ENCODE measurements at places on chromosomes 1 and 21.

GRCh38 chr1:28302247-28302646, 26.6 kb upstream of the MED18 start:
- DNase-seq: no peak

- DNase-seq: no peak
Measured at GRCh38 chr1:39877980-39878956, 5.0 kb downstream of the TRIT1 start.

- no peak for DNase-seq
Measured at GRCh38 chr1:65077369-65077768, 70.6 kb upstream of the AK4 start.

DNA sequence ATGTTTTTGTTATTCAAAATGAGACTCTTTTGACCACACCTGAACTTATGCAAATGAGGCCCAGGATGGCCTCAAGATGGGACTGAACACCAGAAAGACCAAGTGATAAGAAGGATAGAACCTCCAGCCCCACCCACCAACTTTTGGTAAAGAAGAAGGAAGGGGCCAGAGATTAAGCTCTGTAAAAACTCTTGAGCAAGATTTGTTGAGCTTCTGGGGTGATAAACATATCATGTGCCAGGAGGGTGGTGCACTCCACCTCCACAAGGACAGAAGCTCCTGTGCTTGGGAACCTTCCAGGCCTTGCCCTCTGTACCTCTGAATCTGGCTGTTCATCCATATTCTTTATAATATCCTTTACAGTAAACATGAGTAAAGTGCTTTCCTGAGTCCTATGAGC, 5.3 kb downstream of the RSPH1 start:
- no peak for DNase-seq

GRCh38 chr1:146020058-146021049, 1.2 kb downstream of the HJV start:
- DNase-seq: no peak

DNA sequence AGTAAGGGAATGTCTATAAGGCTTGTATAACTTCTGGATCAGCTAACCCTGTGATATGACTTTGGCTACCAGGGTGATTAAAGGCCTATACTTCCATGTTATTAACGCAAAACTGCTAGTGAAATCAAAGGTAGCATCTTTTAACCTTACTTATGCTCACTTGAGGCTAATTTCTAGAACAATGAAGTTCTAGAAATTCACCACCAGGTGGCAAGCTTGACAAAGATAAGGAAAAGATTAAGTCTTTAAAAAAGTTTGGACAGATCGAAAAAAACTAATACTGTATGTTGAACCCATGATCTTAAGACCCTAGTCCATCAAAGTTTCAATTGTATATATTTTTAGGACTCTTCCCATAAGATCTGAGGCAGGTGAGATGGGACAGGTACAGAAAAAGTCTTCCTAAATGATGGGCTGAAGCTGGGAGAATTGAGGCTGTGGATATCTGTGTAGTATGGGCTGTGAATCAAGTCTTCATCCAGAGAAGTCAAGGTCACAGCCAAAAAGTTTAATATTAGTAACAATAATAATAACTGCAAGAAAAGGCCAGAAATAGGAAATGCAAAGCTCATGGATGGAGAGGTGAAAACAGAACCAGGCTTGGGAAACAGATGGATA, 18.8 kb downstream of the KYAT3 start:
- DNase-seq: no peak

DNA sequence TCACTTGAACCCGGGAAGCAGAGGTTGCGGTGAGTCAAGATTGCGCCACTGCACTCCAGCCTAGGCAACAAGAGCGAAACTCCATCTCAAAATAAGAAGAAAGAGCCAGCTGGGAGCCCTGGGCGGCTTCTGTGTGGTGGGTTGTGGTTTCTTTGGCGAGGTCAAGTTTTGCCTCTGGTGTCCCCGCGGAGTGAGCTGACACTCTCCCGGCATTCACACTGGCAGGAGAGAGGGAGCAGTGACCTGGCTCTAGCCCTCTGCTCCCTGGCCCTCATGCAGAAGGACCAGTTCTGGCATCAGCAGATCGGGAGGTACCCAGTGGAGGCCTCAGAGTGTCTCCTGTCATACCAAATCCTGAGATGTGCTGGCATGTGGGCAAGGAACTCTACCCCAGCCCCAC, 81.0 kb upstream of the VAMP3 start:
- DNase-seq: no peak

GRCh38 chr1:109762039-109762585, 1.6 kb downstream of the EPS8L3 start:
- no peak for DNase-seq

GRCh38 chr1:180672505-180672904, 40.7 kb downstream of the XPR1 start:
- DNase-seq: no peak

- no peak for DNase-seq
Measured at GRCh38 chr21:37378700-37379139, 12.1 kb downstream of the DYRK1A start.

DNA sequence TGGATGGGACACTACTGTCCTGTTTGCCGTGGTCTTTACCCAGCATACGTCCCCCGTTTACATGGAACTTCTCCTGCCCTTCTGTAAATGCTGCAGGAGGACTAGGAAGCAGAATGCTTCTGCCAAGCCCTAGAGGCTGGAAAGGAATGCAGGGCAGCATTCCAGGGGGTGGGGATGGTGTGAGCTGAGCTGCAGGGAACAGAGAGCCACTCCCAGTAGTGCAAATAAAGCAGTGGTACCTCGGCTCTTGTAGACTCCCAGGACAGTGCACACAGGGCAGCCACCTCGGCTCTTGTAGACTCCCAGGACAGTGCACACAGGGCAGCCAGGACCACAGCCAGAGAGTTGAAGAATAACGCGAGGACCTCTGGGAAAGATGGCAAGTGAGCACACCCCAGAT, 35.4 kb downstream of the PTPRU start:
- no peak for DNase-seq

DNA sequence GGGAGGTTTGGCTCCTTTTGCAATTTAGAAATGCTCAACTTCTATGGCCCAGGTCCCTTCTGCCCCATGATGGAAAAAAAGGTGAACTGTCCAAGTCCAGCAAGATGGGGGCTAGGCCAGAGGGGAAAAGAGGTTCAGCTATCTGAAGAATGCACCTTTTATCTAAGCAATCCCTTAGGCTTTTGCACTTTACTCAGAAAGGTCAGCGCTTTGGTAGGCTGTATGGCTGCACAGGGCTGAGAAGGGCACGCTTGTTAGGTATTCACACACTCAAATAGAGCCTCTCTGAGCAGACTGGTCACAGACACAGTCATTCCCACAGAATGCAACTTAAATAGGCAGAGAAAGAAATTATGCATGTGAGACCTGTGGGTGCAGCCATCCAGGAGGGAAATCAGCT, 31.0 kb downstream of the KANK4 start:
- DNase-seq: no peak

DNA sequence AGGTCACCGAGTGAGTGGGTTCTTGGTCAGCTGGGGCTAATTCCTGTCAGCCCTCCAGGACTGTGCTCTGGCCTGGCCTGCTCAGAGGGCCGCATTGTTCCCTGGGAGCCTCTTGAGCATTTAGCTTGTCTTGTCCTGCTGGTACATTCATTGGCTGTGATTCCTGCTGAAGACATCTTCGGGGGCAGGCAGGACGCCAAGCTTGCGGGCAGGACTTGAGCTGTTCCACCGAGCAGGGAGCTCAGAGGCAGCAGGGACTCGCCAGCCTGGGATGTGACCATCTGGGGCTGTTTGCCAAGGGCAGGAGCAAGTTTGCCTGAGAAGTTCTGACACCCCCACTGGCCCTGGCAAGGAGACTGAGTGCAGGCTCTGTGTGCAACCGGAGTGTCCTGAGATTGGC, 7.0 kb upstream of the SLC26A9 start:
- no peak for DNase-seq

DNA sequence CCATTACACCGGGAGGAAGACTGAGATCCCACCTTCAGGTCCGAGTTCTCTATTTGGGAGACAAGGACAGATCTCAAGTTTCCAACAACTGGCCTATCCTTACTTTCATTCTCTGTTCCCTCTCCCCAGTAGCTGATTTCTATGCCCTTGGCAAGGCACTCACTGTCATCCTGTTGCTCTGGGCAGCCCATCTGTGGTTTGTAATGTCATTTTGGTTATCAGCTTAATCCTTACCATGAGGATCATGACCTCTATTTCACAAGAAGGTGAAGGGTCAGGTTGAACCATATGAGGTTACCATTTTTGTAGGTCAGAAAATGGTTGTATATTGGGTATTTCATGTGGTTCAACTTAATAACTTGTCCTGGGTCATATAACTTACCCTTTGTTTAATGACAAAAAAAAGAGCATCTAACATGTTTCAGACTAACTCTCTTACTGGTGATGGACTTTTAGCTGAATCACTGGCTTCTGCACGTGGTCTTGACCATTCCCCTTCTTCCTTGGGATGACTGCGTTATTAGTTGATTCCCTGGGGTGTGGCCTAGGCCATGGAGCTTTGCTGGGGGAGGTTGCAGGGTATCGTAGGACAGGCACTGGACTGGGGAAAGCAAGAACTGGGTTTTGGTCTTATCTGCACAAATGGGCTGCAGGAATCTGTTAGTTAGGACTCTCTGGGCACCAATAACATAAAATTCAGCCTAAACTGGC, 120.2 kb downstream of the ACTL8 start:
- no peak for DNase-seq

DNA sequence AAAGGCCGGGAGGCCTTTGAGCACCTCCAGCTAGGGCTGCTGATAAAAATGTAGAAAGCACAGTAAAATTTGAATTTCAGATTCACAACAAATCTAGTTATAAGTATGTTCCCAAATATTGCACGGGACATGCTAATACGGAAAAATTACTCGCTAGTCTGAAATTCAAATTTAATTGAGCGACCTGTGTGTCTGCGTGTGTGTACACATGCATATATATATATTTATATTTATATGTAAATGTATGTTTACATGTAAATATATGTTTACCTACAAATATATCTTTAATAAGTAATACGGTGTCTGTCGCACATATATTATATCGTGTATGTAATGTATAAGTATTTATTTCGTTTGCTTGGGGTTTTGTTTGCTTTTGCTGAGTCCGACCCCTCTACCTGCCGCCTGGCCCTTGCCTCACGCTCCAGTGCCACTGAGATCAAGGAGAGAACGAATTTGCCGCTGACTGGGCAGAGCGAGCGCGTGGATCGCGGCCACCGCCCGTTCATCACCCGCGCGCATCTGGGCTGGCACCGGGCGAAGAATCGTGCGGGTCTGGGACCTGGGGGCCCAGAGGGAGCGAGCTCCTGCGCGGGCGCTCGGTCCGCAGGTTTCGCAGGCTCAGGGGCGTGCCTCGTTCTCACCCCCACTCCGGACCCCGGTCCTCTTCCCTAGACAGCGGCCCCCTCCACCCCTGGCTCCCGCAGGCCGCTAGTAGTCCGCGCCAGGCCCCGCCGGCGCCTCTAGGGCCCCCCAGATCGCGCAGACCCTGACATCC, 534 bp upstream of the WRAP73 start:
- DNase-seq: no peak

DNA sequence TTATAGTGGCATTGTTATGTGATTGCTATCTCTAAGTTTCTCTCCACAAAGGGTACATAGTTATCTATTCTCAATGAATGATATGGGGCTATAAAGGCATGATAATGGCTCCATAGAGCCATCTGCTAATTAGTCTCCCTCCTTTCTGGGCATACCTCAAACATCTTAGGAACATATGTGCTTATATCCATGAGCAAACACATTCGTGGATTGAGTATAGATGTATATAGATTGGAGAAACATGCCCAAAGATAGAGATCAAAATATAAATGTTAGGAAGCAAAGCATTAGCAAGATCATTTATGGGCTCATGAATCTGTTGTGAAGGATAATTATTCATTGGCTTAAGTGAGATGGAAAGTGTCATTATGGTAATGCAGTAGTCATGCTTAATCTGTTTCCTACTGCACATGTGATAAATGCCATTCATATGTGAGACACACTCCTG, 155.8 kb upstream of the UBE2U start:
- DNase-seq: no peak

DNA sequence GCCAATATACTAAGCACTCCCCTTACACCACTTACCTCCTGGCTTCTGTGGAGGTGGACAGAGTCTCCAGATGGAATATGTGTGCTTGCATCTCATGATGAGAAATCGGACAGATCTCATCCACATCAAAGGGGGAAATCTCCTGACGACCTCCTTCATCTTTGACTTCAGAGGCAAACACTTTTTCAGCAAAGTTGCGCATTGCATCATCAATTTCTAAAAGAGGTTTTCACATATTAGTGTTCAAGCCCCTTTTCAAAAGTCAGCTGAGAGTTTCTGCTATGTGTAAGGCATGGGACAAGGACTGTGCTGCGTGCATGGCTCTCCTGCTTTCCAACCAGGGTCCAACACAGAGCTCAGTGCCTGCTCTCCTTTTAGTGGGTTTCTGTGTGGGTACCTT, 6.8 kb downstream of the AMPD1 start:
- no peak for DNase-seq

GRCh38 chr1:55476445-55477015, 261.4 kb upstream of the USP24 start:
- DNase-seq: no peak

- DNase-seq: peak; percentile 4
Measured at GRCh38 chr1:230681599-230681998, 32.3 kb downstream of the AGT start.

- DNase-seq: no peak
Measured at GRCh38 chr1:198880818-198881597, 242.2 kb downstream of the PTPRC start.

GRCh38 chr1:77824079-77824478, 44.6 kb downstream of the MIGA1 start:
- no peak for DNase-seq

DNA sequence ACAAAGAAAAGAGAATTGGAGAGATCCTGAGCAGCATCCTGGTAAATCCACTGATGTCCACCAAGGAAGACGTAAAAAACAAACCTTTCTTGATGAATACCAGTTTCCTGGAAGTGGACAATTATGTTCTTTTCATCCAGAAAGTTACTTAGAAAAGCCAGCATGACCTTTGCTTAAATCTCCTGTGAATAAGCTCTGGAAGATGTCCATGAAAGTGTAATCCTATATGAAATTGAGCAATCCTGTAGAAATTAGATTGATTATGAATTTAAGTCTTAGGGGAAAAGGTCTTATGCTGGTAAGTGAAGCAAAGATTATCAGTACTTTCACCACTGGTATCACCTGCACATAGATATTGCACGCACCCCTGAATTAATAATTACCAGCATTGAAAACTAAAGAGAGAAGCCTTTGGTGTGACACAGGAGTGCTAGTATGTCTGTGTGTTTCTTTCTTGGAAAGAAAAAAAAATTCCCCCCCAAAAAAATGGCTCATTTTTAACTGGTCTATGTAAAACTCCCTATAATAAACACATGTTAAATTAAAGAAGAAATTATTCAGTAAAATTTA, 164.5 kb upstream of the LHX8 start:
- DNase-seq: no peak

DNA sequence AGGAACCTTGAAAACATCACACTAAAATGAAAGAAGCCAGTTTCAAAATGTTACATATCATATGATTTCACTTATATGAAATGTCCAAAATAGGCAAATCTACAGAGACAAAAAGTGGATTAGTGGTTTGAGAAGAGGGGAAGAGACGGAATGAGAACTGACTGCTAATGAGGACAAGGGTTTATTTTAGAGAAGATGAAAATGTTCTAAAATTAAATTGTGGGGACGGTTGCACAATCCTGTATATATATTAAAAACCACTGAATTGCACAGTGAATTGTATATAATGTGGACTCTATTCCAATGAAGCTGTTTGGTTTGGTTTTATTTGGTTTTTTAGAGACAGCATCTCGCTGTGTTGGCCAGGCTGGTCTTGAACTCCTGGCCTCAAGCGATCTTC, 35.6 kb downstream of the PRPF38A start:
- DNase-seq: no peak
